T-cell (primary cell): ENCODE measurements at places on chromosomes 3 and 15. TPM values are rescaled to one million over a fixed set of nuclear protein-coding genes. Genes with fewer than 3 reads are reported as not detected.

DNA sequence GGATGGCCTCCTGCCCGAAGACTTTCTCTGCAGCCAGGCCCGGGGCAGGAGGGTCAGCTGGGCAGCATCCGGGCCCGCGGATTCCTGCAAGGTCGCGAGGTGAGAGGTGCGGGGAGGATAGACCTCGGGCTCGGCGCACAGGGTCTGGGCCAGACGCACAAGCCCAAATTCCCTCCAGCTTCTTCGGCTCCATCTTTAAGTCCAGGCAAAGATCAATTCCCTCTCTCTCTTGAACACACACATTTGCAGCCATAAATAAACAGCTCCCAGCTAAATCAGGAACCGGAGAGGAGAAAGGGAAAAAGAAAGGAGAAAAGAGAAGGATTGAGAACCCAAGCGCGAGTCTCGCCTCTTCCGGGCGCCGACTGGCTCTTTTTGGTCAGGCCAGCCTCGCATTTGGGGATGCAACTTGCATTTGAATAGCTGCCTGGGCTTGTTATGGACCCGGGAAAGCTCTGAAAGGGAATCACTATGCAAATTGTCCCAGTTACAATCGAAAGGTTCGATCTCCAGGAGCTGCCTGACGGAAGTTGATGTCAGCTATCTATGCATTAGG is 14.5 kb upstream of the ONECUT1 start:
- DNase-seq = no peak
- H3K27ac ChIP-seq = no peak overlapping the region
- peak overlapping the region; percentile 74 for H3K4me3 ChIP-seq

- H3K4me1 ChIP-seq = peaks cover 7% of the 10 kb centered on the region
- H3K27me3 ChIP-seq = peaks cover 13% of the 10 kb centered on the region
- H3K36me3 ChIP-seq = no peaks in the 10 kb centered on the region
- H3K4me3 ChIP-seq = peak overlapping the region; percentile 73
Measured at GRCh38 chr15:68228143-68228970, 1.2 kb downstream of the CLN6 start.

Gene CYP11A1
- total RNA-seq = not detected

DNA sequence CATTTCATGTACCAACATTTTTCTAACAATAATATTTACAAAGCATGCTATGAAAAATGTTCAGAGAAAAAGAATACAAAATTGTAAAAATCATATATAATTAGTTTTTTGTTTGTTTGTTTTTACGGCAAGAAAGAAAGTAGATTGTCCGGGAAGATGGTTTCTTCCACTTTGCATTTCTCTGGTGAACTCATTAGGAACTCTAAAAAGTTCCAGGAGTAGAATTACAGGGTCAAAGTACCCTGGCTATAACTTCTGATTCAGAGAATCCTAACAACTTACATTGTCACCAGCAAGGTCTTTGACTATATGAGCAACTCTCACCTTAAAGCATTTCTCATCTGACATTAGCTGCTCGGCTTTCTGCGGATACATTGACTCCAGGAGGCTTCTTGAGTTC is 196.7 kb downstream of the PDE8A start:
- no peak overlapping the region for H3K4me3 ChIP-seq
- H3K27ac ChIP-seq = no peak overlapping the region
- no peaks in the 10 kb centered on the region for H3K36me3 ChIP-seq
- no peak for DNase-seq
- no peaks in the 10 kb centered on the region for H3K27me3 ChIP-seq

Gene CBLB
- 120 TPM for total RNA-seq

Gene ZNF774
- total RNA-seq = 0.85 TPM

Gene CFAP91
- 0.22 TPM for total RNA-seq
